Mesangial cell (primary cell): ENCODE measurements at places on chromosomes 11 and 22. TPM values are rescaled to one million over a fixed set of nuclear protein-coding genes. Genes with fewer than 3 reads are reported as not detected.

REXO2 gene
- 110 and 133 TPM in 2 replicates for total RNA-seq

RIMBP3C gene
- 0.13 and 0.33 TPM in 2 replicates for total RNA-seq

TRABD gene
- 43.7 and 56.1 TPM in 2 replicates for total RNA-seq

NTM gene
- total RNA-seq: 21.0 and 48.8 TPM in 2 replicates

RFPL2 gene
- total RNA-seq: not detected in 2 replicates

FXYD2 gene
- total RNA-seq: 57.8 and 248 TPM in 2 replicates

USP47 gene
- 23.3 and 24.3 TPM in 2 replicates for total RNA-seq

APOL5 gene
- total RNA-seq: not detected in 2 replicates
